Germinal center (tissue), 1 donor: ENCODE measurements at places on chromosomes 13 and 19.

GRCh38 chr13:107641574-107641973 lies 573.8 kb downstream of the LIG4 start:
- no peak for DNase-seq

DNA sequence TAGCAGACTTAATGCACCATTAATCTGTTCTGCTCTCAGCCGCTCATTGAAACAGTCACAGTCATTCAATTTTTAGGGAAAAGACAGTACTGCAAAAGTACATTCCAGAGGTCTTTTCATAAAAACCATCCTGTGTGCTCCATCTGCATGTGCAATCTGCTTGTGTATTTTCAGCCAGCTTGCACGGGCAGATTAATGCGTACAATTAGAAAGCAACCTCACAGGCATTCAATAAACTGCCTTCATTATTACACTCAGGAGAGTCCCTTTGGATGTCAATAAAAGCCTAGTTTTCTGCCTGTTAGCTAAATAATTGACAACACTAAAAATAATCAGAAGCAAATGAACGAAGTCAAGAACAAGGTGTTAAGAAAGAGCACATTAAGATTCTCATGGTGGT lies 41.9 kb downstream of the EPSTI1 start:
- no peak for DNase-seq

DNA sequence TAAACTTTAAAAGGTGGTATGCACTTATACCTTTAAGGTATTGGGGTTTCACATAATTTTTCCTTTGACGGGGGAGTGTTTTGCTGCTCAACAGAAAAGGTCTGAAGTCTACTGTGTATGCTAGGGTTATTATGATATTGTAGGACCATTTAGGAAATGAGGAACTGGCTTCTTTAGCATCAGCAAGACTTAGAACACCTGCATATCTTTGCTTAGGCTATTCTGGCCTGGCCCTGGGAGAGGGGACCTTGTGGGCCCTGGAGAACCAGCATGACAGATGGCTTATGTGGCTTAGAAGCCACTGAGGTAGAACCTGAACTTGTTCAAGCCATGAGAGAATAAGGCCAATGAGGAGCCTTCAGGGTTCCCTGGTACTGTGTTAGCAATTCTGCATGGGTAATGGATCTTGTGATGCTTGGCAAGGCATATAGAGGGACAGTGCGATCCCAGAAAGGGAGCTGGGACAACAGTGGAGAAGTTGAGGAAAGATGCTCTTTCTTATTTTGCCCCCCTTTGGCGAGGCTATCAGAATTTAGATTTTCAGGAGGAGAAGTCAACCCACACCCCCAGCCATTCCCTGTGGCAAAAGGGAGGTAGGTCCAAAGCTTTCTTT lies 4.3 kb downstream of the RGCC start:
- DNase-seq = peak; percentile 64

DNA sequence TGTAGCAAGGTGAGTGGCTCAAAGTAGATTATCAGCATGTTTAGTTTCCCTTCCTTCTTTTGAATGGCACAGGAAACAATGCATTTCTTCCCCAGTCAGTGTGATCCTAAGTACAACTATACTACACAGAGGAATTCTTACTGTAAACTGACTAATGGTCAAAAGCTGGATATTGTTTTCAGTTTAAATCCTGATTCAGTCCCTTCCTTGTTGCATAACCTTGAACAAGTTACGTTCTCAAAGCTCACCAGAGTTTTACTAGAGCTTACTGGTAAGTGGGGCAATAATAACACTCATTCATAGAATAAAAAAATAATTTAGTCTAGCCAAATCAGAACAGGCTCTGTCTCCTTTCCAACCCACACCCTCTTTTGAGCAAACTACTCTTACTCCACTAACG lies 180.1 kb downstream of the POSTN start:
- DNase-seq = no peak

- DNase-seq = no peak
These were observed 140.1 kb downstream of the ZDHHC20 start for GRCh38 chr13:21318891-21319532.

GRCh38 chr13:114144606-114145244 lies 12.3 kb upstream of the RASA3 start:
- no peak for DNase-seq

- DNase-seq = no peak
These were observed 16.9 kb downstream of the ERCC5 start for GRCh38 chr13:102862624-102863210.

DNA sequence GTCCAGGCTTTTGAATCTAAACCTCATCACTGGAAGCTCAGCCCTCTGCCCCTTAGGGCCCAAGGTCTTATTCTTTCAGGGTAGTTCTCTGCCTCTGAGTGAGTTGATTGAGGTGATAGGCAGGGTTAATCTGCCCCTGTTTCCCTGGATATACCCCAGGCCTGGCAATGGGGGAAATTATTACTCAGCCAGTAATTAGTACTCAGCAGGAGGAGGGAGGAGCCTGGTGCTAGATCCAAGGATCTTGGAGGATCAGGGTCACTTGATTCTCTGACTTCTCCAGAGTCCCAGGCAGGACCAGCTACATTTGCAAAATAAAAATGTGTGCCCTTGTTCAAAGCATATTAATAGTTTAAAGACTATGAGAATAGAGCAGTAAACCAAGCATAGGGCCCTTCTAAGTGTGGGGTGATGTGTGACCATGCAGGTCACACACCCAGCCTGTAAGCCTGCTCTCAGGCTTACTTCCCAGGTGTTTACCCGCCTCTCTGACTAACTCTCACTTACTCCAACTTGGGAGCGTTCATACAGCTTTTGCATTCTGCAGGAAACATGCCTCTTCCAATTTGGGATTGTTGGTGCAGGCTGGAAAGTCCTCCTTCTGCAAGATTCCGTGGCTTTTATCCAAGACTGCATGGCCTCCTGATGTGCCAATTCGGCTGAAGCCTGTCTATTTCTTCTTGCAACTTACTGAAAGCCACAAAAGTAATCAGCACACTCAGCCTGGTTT lies 7.9 kb upstream of the STK24 start:
- no peak for DNase-seq

- DNase-seq = no peak
These were observed 799.3 kb upstream of the ARGLU1 start for GRCh38 chr13:107367258-107367657.

- DNase-seq = no peak
These were observed 27.8 kb downstream of the NFIX start for GRCh38 chr19:13022859-13023636.

DNA sequence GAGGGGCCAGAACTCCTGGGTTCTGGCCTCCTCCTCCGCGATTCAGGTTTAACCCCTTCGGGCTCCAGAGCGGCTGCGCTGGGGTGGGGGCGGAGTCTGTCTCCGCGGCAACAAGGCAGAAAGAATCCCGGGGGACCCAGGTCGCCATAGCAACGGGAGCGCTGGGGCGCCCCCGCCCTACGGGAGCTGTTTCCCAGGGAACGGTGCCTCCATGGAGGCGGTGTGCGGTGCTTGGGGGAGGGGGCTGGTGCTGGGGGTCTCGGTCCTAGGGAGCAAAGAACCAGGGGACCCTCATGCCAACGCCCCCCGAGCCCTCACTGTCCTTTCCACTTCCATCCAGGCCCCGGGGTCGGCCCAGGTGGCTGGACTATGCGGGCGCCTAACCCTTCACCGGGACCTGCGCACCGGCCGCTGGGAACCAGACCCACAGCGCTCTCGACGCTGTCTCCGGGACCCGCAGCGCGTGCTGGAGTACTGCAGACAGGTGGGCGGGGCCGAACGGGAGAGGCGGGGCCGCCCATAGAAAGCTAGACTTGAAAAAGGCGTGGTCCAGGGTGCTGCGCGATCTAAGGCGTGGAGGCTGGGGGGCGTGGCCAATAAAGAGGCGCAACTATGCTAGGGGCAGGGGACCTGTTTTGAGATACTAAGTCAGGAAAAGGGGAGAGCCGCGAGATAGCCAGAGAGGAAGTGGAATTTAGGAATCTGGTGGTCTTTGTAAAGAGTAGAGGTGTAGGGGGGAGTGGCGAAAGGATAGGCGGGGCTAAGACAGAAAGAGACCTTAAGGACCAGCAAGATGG lies 1.2 kb downstream of the APLP1 start:
- DNase-seq = peak; percentile 81

- no peak for DNase-seq
These were observed 394.3 kb downstream of the FOXO1 start for GRCh38 chr13:40271931-40272775.

DNA sequence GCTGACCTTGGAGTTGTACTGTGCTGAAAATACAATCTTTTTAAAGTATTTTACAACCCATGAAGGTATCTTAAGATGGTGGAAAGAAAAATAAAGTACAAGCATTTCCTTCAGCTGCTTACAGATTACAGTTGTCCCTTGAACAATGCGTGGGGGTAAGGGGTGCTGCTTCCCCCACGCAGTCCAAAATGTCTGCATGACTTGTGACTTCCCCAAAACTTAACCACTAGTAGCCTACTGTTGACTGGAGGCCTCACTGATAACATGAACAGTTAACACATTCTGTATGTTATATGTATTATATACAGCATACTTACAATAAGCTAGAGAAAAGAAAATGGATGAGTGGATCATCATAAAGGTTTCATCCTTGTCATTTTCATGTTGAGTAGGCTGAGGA lies 45.3 kb upstream of the ZNF599 start:
- DNase-seq = no peak

- DNase-seq = no peak
These were observed 388.0 kb downstream of the LMO7 start for GRCh38 chr13:76024151-76024550.

GRCh38 chr13:22064854-22065620 lies 394.2 kb downstream of the FGF9 start:
- DNase-seq = no peak

DNA sequence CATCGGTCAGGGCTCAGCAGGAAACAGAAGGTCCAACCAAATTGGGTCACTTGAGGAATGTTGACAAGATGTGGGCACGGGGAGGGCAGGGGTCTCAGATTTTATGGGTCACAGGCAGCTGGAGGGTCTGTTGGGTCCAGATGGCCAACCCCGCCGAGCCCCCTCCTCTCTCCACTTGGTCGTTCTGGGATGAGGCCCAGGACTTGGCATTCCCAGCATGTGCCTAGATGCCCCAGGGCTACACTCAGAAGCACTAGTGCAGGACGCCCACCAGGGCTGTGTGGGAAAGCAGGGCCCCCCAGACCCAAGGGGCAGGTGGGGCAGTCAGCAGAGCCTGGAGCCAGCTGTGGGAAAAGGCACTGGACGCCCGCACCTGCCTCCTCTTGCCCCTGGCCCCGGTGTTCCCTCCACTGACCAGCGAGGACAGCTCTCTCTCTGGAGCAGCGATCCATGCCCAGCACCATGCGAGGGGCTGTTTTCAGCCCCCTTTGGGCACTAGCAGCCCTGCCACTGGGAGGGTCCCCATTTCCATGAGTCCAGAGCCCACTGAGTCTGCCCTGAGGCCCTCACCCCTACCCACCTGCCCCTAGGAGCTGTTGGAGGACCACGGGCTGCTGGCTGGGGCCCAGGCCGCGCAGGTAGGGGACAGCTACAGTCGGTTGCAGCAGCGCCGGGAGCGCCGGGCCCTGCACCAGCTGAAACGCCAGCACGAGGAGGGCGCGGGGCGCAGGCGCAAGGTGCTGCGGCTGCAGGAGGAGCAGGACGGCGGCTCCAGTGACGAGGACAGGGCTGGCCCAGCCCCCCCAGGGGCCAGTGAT lies 26.0 kb downstream of the DHX34 start:
- no peak for DNase-seq

DNA sequence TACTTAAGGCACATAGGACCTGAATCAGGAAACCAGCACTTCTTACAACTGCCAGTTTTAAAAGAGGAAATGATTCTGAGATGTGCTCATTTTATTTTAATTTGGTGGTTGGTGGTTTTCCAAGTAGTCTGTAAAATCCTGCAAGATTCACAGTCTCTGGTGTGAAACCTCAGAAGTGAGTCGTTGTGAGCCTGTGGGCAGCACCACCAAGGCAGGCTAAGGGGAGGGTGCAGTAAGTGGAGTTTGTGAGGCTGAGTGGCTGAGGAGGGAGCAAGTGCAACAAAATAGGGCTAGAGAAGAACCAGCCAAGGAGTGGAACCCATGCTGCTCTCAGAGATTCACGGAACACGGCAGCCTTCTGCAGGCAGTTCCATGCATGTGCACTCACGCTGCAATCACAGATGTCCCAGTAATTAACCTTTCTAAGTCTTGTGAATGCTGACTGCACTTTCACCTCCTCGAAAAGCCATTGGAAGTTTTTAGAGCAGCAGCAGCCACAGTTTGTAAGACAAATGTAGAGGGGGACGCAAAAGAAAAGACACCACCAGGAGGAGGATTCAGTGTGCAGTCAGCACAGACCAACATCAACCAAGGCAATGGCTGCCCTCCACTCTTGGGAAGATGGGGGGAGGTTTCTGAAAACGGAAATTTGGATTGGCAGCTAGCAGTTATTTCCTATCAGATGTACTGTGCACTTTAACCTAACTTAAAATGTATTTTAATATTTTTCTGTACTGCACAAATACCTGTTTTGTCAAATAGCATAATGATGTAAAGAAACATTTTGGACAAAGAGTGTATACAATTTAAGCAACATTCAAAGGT lies 44.9 kb downstream of the ESD start:
- DNase-seq = peak; percentile 15
